ENCODE measurements at places on chromosomes 7 and 10. TPM values are rescaled to one million over a fixed set of nuclear protein-coding genes. Genes with fewer than 3 reads are reported as not detected.

DNA sequence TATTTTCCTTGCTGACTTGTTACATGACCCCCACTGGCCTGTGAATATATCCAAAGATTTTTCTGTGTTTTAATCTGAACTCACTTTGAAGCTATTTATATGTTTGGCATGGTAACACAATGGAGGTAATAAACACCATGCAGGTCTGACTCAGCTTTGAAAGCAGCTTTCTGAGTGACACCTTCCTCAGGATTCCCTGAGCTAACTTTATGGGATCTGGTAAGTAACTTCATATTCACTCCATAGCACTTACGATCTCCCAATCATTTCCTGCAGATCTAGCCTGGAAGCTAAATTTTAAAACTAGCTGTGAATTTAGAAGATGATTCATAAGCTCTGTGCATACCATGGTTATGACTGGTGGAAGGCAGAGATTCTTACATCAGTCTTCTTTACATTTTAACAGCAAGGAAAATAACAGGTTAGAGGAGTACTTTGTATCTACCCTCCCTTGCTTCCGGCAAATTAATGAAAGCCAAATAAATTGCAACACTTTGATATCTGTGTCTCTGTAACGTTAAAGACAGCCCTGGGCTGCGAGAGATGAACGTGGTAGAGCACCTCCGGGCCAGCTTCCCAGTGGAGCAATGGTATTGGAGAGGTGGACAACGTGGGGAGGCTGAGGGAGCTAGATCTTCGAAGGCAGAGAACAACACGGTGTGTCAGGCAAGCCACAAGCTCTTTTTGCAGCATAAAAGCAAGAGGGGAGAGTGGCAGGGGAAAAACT is 170.2 kb upstream of the KLF14 start:
- no peak for DNase-seq

GRCh38 chr7:41738806-41739205 is 35.9 kb upstream of the INHBA start:
- no peak for DNase-seq

- DNase-seq = no peak
Observed at GRCh38 chr7:33054261-33054964, 8.2 kb downstream of the NT5C3A start.

Gene LYZL2
- total RNA-seq = not detected

DNA sequence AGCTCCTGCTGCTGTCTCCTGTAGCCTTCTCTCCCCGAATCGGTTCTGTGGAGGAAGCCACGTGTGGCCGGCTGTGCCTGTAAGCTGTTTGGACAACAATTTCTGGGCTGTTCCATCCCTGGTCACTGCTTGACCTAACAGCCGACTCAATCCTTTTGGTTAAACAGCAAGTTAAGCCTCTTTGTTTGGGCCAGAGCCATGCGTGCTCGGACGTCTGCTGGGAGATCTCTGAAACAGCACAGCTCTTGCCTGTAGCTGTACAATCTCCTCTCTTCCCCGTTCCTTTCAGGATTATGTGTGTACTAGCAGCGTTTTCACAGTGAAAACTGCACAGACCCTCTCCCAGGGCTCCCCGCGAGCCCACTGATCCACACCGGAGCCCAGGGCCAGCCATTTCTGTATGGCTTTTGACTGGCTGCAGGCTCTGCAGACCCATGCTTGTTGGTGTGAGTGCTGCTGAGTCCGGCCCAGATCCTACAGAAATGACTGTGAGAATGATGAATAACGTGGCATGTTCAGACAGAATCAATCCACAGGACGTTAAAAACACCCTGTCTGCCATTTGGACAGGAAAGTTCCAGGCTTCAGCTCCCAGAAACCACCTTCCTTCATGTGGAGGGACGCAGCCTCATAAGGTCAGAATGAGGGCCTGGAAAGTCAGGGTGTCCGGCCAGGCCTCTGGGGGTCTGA is 428.6 kb upstream of the ADARB2 start:
- no peak for DNase-seq

Gene KLF14
- total RNA-seq = not detected

Gene SPACDR
- 3.0 TPM for total RNA-seq

DNA sequence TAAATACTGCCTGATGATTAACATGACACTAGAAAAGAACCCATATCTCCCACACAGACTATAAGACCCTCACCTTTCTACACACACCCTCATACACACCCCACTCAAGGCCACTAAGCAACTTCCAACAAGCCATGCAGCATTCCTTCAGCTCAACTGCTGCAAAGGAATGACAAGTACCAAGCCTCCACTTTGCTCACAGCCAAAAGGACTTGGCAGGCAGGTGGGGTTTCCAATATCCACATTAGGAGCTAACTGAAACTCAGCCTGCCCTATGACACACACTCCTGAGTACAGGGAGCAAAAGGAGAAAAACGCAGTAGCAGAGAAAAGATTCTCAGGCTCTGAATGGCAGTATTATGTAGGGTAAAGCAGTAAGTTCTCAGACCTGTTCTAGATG is 13.4 kb downstream of the USP54 start:
- no peak for DNase-seq

- DNase-seq = no peak
Observed at GRCh38 chr10:92124616-92125143, 166.2 kb downstream of the CPEB3 start.

GRCh38 chr7:112981966-112982365 is 104.7 kb downstream of the GPR85 start:
- DNase-seq = no peak

GRCh38 chr10:65628493-65629139 is 1297.2 kb upstream of the LRRTM3 start:
- no peak for DNase-seq

Gene SPDYE6
- not detected for total RNA-seq

DNA sequence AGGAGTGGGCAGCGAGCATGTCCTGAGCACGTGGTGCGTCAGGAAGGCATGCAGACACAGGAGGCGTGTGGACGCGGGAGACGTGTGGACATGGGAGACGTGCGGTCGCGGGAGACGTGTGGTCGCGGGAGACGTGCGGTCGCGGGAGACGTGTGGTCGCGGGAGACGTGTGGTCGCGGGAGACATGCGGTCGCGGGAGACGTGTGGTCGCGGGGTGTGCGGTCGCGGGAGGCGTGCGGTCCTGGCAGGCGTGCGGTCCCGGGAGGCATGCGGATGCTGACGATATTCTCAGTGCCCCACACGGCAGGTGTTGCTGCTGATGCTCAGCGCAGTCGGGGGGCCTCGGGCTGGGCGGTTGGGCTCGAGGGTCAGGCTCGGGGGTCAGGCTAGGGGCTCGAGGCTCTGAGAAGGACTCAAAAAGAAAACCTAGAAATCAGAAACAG is 94.2 kb downstream of the NKX6-2 start:
- no peak for DNase-seq

DNA sequence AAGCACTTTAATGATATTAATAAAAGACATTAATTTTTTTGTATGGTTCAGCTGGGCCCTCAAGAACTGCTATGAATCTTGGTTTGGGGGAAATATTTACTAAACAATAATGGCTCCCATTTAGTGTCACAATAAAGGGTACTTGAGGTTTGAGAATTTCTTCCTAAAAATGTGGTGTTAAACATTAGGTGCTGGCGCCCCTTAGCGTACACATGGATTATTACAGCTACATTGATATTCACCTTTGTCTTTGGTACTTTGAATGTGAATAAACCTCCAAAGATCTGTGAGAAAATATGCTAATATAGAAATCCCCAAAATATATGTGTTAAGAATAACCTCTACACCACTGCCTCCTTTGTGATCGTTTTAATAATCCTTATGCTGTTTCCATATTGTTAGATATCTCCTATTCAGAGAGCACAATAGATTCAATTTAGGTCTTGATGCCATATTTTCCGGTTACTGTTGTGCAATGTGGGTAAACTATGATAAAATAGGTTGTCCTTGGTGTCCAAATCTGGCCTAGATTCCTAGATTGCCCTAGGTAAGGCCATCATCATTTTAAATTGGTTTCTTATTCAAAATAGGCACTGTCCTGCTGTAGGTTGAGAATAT is 161.8 kb upstream of the CACNA2D1 start:
- peak; percentile 7 for DNase-seq

DNA sequence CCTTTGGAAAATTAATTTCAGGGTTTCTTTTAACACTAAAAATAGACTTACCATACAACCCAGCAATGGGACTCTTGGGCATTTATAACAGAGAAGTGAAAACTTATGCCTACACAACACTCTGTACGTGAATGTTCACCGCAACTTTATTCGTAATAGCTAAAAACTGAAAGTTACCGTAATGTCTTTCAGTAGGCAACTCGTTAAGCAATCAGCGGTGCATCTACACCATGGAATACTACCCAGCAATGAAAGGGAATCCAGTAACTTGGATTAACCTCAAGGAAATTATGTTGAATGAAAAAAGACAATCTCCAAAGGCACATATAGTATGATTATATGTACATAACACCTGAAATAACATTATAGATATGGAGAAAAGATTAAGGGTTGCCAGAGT is 16.2 kb downstream of the CCDC3 start:
- no peak for DNase-seq

DNA sequence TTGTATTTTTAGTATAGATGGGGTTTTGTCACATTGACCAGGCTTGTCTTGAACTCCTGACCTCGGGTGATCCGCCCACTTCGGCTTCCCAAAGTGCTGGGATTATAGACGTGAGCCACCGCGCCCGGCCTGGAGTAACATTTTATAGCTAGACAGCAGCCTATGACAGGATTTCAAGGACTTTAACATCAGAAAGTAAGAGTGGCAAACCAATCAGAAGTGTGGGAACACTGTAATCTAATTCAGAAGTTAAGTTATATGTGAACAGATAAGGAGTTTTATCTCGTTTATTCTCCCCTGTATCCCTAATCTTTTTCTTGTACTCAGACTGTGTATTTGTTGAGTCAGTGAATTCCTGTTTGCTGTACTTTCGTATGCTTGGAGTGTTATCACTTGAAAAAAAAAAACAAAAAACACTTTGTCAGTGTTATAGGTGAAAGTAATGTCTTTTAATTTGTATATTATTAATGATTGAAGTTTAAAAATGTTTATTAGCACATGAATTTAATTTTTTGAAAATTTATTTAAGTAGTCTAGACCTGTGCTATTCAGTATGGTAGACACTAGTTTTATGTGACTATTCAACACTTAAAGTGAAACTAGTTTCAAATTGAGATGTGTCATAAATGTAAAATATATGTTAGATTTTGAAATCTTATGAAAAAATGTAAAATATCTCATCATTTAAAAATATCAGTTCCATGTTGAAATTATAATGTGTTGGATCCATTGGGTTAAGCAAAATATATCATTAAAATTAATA is 38.6 kb downstream of the RSBN1L start:
- no peak for DNase-seq

- DNase-seq = no peak
Observed at GRCh38 chr7:31878875-31879274, 191.3 kb downstream of the PDE1C start.

DNA sequence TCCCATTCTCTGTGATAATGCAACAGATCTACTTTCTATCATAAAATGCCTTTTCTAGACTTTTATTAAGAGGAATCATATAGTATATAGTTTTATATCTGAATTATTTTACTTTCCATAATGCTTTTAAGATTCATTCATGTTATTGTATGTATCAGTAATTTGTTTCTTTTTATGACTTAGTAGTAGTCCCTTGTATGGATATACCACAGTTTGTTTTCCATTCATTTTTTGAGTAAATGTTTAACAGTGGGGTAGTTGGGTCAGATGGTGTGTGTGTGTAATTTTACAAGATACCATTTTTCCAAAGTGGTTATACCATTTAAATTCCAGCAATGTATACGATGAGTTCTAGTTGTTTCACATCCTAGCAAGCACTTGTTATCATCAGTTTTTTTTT is 10.4 kb downstream of the PIK3CG start:
- no peak for DNase-seq

Gene MOGAT3
- total RNA-seq = not detected

DNA sequence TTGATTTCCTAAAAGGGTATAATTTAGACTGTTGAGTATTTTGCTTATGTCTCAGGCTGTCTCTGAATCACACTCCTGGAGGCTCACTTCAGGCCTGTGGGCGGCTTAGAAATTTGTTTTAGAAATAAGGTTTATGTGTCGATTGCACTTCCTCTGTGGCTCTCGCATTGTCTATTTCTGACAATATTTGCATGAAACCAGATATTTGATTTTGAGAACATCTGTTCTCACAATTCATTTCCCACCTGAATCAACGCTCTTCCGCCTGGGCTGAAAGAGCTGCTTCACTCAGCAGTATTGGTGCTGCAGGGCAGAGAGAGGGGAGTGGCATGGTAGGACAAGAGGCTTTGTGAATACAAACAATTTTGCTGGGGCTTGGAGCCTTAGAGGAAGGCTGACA is 262.0 kb downstream of the ADRA2A start:
- DNase-seq = no peak

- no peak for DNase-seq
Observed at GRCh38 chr7:137848095-137848494, 1.3 kb upstream of the DGKI start.

DNA sequence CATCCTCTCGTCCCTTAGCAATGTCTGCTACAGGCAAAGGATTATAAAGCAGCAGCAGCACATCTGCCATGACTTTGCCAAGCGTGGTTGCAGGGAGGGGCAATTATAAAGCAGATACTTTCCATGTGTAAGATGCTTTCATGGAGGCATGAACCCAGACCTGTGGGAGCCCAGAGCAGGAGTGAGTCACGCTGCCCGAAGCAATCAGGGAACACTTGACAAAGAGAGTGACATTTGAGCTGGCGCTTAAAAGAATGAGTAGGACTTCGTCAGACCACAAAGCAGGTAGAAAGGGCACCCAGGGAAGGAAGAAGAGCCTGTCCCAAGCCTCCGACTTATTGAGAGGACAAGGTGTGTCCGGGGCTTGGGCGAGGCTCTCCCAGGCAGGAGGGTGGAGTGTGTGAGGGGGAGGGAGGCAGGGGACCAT is 147.2 kb downstream of the MYOF start:
- DNase-seq = no peak

Gene SFRP4
- not detected for total RNA-seq

Gene PAX4
- total RNA-seq = not detected

DNA sequence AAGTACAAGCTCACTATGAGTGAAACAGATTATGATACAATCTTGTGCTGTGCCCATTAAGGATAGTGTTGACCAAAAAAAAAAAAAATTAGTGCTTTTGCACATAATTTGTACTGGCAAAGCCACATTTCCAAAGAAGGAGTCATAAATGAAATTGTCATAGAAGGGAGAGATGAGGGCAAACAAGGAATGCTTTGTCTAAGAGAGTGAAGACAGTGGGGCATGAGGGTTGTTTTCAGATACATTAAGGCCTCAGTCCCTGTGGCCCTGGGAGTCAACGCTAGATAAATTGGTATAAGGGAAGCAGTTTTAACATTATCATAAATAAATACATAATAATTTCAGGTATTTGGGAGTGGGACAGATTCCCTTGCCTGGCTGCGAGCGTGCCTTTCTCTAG is 267.5 kb upstream of the PRKCQ start:
- no peak for DNase-seq

GRCh38 chr7:108030516-108030915 is 27.6 kb upstream of the LAMB1 start:
- no peak for DNase-seq

- no peak for DNase-seq
Observed at GRCh38 chr10:130121486-130122079, 11.0 kb upstream of the C10orf143 start.

GRCh38 chr7:63071920-63072319 is 926.7 kb upstream of the ZNF722 start:
- DNase-seq = no peak

All from activated CD4-positive, alpha-beta T cell treated with anti-CD3 and anti-CD28 coated beads, Interleukin-2, amount 10 ng/mL, durations not matched to agents 7 days and 5 days (primary cell).